ENCODE measurements at places on chromosomes 2 and 18. TPM values are rescaled to one million over a fixed set of nuclear protein-coding genes. Genes with fewer than 3 reads are reported as not detected.

PPP4R3B gene
- 59.4 TPM for total RNA-seq

FAM237A gene
- total RNA-seq, result not detected

PCBP1 gene
- total RNA-seq, result 349 TPM

RAB6D gene
- 0.56 TPM for total RNA-seq

MYCN gene
- total RNA-seq, result 24.6 TPM

GREB1L gene
- total RNA-seq, result 6.5 TPM

NPPC gene
- 1.6 TPM for total RNA-seq

LYPD6B gene
- total RNA-seq, result 40.1 TPM

CD8B2 gene
- total RNA-seq, result 0.31 TPM

KCNG2 gene
- total RNA-seq, result not detected

SCN2A gene
- 0.92 TPM for total RNA-seq

NAT8 gene
- not detected for total RNA-seq

CPS1 gene
- 33.2 TPM for total RNA-seq

RMDN2 gene
- 5.4 TPM for total RNA-seq

ITGAV gene
- total RNA-seq, result 65.6 TPM

ARHGAP28 gene
- 17.6 TPM for total RNA-seq

FSHR gene
- total RNA-seq, result not detected

ESPNL gene
- total RNA-seq, result 0.12 TPM

RASGRP3 gene
- 0.94 TPM for total RNA-seq

FIGN gene
- 8.6 TPM for total RNA-seq

LYG2 gene
- not detected for total RNA-seq

RESP18 gene
- total RNA-seq, result not detected
